ENCODE measurements at places on chromosomes 4 and X.
A peak's percentile ranks its signal among the peaks of the same experiment; 100 is the strongest.

DNA sequence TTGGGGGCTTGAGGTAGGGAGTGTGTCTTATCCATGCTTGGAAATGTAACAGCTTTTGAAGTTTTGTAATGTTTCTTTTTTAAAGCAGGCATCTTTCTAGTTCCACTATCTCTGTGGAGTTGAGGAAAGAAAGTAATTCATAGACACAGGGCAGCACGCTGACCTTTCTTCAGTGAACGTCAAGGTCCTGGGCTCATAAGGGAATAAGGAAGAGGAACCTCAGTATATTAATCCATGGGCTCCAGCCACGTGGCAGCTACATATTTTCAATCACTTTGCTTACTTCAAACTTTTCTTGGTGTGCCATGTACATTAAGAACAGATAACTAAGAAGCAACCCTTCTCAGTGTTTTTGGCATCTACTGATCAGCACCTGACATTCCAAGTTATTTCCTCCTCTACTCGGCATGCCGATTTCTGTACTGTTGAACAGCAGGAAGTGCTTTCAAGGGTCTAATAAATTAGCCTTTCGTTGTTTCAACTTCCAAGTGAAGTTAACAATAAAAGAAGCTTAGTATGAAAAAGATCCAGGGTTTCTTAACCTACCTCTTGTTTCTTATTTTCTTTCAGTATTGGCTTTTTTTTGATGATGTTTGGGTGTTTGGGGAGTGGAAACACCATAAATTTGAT is 88.2 kb downstream of the SORBS2 start:
- DNase-seq = no peak

- no peak for DNase-seq
Observed at GRCh38 chrX:119726900-119727555, 31.4 kb upstream of the SOWAHD start.

DNA sequence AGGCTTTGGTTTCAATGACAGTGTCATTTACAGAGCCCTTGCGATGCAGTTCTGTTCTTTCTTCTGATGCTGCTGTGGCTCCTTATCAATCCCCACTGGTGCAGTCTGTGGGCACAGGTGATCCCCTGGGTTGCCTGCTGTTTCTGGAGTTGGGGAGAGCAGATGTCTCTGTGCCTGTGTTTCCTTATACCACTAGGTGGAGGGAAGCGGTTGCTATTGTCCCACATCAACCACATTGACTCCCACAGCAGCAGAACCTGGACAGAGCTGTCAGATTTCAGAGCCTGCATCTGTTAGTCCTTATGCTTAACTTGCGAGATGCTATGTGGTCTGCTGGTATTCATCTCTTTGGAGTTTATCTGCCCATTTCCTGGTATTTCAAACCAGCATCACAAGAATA is 57.7 kb downstream of the NEIL3 start:
- DNase-seq = no peak

DNA sequence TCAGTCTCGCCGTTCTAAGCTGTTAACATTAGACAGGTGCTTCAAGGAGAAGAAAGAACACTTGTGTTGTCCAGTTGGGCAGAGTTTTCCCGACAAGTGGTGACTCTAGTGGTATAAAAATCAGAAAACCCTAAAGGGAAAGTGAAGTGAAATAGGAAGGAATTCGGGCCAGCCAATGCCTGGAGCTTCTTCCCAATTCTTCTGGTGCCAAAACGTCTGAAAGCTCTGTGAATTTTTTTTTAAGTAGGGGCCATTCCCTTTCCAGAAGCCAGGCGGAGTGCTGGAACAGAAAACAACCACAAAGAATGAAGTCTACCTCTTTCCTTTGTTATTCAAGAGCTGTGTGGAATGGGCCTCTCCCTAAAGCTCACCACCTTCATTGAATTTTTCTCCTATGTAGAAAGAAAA is 43.1 kb upstream of the PPARGC1A start:
- no peak for DNase-seq

GRCh38 chr4:94334962-94335361 is 7.7 kb downstream of the HPGDS start:
- DNase-seq = no peak

DNA sequence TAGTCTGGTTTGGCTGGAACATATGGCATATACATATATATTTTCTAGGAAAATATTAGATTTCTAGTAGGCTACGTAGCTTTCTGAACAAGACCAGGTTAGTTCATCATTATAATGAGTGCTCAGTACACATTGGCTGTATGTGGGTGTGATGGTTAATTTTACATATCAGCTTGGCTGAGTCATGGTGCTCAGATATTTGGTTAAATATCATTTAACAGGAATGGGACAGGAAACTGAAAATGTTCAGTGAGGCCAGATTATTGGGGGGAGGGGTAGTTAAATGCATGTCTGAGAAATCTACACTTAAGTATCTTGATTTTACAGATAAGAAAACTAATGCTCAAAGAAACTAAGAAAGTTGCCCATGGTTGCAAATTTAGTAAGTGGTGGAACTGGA is 160.1 kb downstream of the RBMX2 start:
- DNase-seq = no peak

- no peak for DNase-seq
Observed at GRCh38 chr4:168833881-168834280, 176.2 kb downstream of the CBR4 start.

DNA sequence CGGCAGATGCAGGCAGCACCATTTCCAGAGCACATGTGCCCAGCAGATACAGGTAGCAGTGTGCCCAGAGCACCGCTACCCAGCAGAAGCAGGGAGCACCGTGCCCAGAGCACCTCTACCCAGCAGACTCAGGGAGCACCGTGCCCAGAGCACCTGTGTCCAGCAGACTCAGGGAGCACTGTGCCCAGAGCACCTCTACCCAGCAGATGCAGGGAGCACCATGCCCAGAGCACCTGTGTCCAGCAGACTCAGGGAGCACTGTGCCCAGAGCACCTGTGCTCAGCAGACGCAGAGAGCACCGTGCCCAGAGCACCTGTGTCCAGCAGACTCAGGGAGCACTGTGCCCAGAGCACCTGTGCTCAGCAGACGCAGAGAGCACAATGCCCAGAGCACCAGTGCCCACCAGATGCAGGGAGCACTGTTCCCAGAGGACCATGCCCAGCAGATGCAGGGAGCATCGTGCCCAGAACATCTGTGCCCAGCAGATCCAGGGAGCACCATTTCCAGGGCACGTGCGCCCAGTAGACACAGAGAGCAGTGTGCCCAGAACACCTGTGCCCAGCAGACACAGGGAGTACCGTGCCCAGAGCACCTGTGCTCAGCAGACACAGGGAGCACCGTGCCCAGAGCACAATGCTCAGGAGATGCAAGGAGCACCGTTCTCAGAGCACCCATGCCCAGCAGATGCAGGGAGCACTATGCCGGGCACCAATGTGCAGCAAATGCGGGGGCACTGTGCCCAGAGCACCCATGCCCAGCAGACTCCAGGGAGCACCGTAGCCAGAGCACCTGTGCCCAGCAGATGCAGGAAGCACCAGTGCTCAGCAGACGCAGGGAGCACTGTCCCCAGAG is 236.4 kb downstream of the DHRSX start:
- DNase-seq = no peak

DNA sequence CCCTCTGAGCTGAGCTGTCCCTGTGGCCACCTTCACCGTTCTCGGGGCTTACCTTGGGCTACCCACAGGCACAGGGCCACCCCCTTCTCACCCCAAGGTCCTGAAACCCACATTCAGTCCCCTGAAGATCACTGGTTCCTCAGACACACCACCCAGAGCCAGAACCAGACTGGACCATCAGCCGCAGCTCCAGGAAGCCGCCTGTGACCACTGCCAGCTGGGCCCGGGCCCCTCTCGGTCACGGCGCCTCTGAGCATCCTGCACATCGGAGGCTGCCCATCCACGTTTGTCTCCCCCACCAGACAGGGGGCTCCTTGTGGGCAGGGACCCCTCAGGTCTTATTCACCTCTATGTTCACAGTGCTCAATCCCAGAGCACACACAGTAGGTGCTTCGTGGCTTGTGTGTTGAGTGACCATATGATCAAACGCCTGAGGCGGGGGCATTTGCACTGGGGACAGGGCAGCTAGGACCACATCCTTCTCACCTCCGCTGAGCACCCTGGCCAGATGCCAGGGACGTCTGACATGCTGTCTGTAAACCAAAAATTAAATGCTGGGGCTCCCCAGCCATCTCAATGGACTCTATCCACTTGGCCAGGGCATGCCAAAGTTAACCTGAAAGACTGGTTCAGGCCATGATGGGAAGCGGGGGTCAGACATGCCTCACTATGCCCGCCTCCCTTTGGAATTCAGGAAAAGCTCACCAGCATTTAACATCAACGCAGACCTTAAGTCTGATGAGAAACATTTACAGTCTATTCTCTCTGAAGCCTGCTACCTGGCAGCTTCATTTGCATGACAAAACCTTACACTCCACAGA is 109.4 kb upstream of the AFAP1 start:
- no peak for DNase-seq

- DNase-seq = no peak
Observed at GRCh38 chr4:31192341-31192740, 472.2 kb downstream of the PCDH7 start.

GRCh38 chrX:39595977-39596376 is 501.8 kb downstream of the BCOR start:
- no peak for DNase-seq

GRCh38 chr4:124907881-124908280 is 195.3 kb upstream of the ANKRD50 start:
- DNase-seq = no peak

GRCh38 chrX:74383611-74384010 is 37.7 kb upstream of the SLC16A2 start:
- DNase-seq = peak; percentile 3

GRCh38 chr4:139175646-139176301 is 1.2 kb downstream of the ELF2 start:
- DNase-seq = peak; percentile 48

DNA sequence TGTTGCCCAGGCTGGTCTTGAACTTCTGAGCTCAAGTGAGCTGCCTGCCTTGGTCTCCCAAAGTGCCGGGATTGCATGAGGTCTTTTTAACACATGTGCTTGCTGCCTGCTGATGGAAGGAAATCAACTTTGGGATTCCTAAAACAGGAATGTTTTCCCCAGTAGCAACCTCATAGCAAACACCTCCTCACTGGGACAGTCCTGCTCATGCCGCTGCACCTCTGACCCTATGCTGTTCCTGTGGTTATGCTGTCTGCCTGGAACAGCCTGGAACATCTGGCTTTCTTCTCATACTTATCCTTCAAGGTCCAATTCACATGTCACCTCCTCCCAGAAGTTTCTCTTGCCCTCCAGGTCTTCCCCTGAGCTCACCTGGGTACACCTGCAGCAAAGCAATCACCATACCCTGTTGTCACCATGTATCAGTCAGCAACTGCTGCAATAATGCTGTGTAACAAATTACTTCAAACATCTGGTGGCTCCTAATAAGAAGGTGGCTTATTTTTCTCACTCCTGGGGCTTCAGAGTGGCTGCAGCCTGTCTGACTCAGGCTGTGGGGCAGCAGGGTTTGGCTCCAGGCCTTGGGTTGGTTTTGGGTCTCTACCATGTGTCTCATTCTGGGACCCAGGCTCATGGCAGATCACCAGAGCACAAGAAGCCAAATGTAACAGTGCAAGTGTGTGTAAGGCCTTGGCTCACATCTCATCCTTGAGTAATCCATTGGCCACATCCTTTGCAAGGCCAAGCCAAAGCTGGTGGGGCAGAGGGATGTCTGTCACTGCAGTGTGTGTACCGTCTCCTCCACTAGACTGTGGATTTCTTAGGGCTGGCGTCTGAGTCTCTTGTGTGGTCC is 59.4 kb upstream of the SORCS2 start:
- no peak for DNase-seq

DNA sequence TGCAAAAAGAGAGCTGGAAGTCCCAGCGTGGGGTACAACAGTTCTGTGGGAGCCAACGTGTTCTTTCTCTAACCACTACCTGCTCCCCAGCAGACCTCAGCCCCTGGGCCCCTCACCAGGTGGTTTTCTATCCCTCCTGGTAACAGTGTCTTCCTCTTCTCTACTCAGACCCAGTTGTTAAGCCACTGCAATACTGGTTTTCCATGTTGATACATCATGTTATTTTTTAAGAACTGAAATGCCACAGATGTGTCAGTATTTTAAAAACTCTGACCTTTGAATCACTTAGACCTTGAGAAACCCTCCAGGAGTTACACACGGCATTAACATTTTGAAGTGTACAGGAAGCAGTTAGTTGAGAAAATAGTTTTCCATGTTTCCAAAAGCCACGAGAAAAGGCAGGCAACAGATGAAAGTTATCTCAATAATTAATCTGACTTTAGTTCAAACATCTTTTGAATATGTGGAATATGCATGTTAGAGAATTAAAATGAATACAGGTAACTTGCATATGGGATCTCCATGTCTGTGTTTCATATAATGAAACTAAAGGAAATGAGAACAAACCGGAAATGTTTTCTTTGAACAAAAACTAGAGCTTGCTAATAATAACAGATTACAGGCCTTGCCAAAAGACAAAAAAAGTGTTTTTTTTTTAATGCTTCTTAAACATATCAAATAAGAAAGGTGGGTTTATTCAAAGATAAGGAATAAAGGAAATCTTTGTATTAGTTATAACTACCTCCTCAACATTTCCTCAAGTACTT is 108.8 kb downstream of the ZNF827 start:
- no peak for DNase-seq

DNA sequence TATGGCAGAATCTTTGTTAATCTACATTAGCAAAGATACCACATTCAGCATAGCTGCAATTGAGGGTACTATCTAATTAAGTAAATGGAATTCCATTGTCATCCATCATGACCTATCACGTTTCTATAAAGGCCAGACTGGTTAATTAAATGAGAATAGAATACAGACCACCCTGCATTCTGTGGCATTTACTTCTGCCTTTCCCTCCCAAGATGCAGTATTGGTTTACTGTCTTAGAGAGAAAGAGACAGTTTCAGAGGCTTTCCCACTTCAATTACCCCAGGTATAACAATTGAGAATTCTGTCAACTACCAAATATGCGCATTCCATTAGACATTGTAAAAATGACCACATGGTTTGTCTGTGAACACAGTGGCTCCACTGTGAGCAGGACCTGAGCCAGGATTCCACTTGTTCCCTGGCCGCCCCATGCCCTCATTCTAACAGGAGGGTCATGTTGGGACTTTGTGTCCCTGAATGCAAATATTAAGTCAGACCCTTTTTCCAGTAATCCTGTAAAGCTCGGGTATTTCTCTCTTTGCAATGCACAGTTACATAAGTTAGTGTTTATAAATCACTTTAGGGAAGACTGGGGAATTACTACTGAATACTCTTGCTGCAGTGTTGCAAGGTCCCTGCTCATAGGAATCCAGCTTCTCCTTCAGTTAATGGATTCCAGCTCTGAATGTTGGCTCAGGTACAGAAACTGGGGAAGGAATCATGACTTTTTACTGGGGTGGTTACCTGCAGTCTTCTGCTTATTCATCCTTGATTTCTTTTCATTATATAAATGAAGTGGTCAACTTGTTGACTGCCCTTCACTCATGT is 261.0 kb downstream of the PDGFC start:
- no peak for DNase-seq

GRCh38 chrX:16931371-16931770 is 15.1 kb upstream of the REPS2 start:
- no peak for DNase-seq

All from NCI-H1092 (cell line).